ENCODE measurements at places on chromosomes 7 and 10.

- no peak for DNase-seq
These were observed 27.9 kb upstream of the R3HCC1L start for GRCh38 chr10:98106531-98106930.

DNA sequence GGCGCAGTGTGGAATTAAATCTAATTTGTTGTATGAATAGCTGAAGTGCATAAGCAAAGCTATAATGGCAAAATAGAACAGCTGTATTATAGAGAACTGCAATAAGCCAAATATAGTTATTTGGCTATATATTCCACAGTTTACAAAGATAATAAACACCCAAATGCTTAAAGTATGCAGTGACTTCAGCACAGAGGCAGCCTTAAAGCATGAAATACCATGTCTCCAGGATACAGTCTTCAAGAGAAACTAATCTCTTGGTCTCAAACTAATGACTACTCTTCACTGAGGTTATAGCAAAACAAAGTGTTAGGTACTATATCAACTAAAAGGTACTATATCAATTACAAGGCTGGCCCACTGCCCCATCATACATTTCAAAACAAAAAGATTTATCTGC is 48.0 kb downstream of the NT5C2 start:
- no peak for DNase-seq

- no peak for DNase-seq
These were observed 2.2 kb upstream of the EPC1 start for GRCh38 chr10:32349199-32349585.

DNA sequence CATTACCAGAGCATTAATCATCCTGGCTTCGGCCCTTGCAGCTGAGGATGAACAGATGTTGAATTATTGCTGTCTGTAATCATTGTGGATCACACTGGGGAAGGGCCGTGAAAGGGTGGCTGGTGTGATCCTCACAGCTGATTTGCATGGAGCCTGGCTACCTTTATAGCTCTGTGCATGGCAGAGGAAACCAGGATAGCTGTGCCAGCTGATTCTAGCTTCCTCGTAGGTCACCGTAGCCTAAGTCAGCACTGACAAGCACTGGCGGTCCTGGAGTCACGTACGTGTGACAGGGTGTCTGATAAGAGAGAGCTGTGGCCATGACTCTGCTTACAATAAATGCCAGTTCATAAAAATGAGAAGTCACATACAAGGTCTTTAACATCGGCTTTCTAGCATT is 76.5 kb downstream of the INSYN2A start:
- no peak for DNase-seq

- DNase-seq = no peak
These were observed 109.1 kb downstream of the ELAPOR2 start for GRCh38 chr7:86950360-86950759.

DNA sequence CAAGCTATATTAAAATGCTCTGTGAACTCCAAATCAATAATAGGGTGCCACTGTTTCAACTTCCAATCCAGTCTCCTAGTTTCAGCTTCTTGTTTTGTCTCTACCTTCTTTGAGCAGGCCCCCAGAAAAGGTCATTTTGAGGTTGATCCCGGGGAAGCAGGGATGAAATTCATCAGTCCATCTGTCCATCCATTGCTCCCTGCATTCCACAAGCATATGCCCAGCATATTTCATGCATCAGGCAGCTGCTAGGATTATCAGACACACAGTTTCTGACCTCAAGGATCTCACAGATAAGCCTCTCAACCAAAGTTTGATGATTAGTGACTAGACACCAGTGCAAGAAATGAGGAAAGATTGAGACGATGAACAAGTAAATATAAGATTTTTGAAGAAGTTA is 186.6 kb upstream of the PDE1C start:
- DNase-seq = no peak

Data from activated T-helper 1 cell treated with anti-CD3 and anti-CD28 coated beads, Interleukin-2, amount 50 U/mL, for 16 hours (primary cell).